ENCODE measurements at places on chromosomes 1 and 21.

DNA sequence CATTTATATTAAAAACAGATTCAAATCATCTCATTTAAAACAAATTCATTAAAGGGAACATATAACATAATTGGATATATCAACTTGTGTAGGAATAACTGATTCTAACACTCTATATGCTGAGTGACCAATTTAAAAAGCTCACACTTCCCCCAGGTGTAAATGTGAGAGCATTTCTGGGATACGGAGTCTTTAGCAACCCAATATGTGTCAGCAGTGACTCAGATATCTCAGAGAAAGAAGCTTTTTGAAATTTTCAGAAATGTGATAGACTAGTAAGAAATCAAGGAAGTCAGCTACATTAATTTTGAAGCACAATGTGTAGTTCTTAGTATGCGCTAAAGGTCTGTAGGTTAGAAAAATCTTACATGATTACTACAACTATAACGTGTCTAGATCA, 87.9 kb upstream of the SERTAD4 start:
- DNase-seq, result no peak

- DNase-seq, result peak; percentile 43
Observed at GRCh38 chr1:212234431-212235395, 50.5 kb upstream of the PPP2R5A start.

DNA sequence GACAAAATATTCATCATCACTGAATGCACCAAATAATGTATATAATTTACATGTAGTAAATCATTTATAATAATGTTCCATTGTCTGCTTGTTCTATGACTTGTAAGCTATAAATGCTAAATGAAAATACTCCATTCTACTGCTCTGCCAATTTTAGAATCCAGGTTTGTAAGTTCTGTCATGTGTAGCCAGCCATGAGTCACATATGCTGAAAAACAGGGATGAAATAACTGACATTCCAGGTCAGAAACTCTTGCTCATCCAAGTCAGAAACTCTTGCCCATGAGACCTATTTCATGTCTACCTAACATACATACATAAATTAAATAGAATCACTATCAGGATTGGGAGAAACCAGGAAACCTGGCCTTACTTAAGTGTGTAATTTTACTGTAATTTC, 95.6 kb downstream of the ASH1L start:
- no peak for DNase-seq

GRCh38 chr1:233796146-233796783, 108.2 kb upstream of the SLC35F3 start:
- no peak for DNase-seq

GRCh38 chr1:31703431-31704270, at the start of gene COL16A1:
Gene COL16A1 (minus strand): TSS chr1:31704017. CDS start chr1:31702193, 1,824 bp downstream.
- no peak for DNase-seq

- DNase-seq, result no peak
Observed at GRCh38 chr1:72003092-72003491, 279.2 kb downstream of the NEGR1 start.

DNA sequence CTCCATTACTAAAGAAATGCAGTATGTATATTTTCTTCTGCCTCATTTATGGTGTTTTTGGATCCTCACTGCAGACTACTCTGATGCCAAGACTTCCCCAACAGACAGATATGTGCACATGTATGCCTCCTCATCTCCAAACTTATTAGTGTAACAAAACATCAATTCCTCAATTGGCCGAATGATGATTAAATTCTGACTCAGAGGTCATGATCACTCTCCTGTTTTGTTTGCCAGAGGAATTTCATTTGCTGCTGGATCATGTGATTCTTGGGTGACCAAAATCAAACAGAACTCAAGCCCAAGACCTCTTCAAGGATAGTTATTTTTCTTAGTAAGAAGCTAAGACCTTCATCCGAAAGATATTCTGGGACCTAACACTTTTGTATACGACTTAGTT, 227.6 kb downstream of the LMO4 start:
- DNase-seq, result no peak

DNA sequence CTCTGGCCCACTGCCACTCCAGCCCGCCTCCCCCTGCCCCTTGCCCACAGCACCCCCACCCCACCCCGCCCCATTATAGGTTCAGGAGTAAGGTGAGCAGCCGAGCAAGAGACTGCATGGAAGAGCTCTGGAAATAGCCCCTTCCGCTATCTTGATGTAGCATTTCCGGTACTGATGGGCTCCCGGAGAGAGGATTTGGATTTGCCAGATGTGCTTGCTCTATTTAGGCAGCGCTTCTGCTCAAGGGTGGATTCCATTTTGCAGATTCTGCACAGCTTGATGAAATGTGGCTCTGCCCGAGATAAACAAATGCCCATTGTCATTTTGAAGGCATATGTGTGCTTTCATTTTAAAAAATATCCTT, 6.9 kb downstream of the TGFB2 start:
- no peak for DNase-seq

DNA sequence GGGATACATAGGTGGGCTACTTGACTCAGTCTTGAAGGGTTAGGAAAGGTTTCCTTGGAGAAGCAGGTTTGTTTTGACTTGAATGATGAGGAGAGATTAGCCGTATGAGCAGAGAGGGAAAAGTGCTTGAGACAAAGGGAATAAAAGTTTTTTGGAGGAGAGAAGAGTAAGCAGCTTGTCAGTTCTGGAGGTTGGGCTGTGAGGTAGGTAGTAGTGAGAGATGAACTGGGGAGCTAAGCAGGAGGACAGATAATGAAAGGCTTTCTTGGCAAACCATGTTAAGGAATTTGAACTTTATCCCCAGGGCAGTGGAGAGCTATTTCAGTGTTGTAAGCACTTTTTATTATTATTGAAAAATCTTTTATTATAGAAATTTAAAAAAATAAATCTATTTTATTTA, 3.6 kb downstream of the OSBPL9 start:
- no peak for DNase-seq

DNA sequence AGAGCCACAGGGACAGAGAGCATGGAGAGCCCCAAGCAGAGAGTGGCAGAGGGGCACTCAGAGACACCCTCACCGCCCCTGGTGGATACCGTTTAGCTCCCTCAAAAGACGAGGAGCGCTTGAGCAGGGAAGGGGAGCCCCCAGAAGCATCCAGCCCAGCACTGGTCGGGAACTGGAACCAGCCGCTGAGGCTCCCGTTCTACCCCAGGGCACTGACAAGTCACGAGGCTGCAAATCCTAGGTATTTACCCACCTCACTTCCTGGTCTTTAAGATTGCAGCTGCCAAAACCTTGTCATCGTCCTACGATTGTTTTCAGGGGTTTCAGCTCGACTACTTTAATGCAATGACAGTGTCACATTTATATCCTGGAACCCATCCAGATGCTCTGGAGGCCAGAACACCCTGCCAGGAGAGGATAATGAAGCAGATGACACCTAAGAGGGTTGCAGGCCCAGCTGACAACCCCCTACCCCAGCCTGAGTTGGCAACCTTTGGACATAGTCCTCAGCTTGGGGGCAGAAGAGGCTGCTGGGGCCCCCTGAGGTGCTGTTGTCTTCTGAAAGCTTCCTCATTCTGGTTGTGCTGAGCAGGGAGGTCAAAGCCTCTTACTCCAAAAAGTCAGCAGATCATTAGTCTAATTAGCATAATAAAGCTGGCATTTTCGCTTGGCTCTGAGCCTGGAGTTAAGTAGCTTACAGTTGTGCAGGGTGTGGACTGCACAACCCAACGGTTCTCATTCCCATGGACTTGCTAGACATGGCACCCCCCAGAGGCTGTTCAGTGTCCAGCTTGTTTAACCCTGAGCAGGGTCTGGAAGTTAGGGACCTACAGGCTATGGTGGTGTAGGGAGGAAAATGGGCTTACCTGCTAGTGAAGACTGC, 20.6 kb upstream of the BACE2 start:
- no peak for DNase-seq

DNA sequence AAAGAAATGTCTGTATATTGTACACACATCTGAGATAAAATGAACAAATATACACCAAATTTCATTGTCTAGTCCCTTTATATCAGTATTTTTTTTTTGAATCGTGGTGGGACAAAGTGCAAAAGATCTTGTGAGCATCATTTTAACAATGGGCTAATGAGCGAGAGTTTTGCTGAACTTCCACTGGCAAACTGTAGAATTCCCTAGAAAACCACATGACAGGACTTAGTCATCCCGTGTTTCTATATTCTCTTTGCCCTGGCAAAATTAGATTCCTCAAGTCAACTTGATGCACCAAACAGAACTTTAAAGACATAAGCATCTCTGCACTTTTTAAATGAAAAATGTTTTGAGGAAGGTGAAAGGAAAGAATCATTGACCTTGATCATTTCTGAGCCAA, 488.2 kb upstream of the PTBP2 start:
- DNase-seq, result no peak

GRCh38 chr1:161285521-161285920, 24.2 kb downstream of the MPZ start:
- DNase-seq, result no peak

DNA sequence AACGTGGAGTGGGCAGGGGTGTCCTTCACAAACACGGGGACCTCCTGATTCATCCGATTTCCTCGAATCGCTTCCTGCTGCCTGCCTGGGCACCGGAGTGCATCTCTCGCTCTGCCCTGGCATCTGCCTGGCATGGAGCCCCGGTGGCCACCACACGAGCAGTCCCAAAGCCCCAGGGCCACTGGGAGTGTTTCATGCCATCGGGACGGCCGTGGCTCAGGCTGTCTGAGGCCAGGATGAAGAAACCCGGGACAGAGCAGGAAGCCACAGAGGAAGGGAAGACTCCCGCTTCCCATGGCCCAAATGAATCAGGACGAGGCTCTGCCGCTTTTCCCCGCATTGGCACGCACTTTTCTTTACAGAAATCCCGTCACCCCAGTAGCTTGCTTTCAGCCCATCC, 32.4 kb downstream of the MEGF6 start:
- DNase-seq, result no peak

DNA sequence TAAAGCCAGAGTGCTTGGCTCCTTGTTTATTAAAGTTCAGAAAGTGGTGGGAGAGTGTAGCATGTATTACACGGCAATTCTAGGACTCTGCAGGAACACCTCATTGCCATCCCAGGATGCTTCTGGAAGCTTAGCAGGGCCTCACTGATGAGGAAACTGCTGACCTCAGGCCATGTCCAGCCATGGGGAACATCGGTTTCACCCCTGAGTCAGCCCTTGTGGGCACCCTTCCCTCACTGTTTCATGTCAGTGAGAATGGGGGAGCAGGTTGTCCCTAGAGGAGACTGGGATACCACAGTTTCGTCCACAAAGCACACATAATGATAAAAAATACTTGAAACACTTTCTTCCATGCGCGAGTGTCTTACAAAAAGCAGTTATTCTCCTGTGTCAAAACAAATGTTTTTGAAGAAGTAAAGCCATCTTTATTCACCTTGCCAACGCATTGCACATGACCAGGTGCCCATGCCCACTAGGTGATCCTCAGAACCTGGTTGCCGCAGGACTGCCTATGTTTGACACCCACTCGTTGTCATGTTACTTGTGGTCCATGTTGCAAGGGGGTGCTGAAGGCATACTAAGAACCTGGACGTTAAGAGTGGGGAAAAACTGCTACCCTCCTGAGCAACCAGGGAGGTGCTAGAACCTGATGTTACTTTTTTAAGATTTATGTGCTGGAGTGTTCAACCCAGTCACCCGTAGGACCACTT, 41.2 kb upstream of the TTC22 start:
- DNase-seq, result no peak

DNA sequence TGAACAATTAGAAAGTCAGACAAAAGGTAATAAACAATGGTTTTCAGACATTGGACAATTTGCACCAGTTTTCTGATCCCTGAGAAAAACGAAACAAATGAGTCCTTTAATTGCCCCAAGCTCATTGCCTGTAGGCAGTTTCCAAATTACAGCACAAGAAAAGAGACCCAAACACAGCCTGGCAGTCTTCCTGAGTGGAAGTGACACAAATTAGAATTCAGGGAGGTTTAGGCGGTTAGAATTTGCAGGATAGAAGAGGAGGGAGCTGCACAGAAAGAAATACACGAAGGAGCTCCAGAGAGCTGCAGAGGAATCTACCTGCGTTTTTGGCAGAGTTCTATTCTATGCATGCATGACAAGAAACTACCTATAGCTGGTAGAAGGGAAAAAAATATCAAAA, 115.7 kb downstream of the PIGK start:
- no peak for DNase-seq

- no peak for DNase-seq
Observed at GRCh38 chr1:230822092-230822581, 46.2 kb downstream of the C1orf198 start.

DNA sequence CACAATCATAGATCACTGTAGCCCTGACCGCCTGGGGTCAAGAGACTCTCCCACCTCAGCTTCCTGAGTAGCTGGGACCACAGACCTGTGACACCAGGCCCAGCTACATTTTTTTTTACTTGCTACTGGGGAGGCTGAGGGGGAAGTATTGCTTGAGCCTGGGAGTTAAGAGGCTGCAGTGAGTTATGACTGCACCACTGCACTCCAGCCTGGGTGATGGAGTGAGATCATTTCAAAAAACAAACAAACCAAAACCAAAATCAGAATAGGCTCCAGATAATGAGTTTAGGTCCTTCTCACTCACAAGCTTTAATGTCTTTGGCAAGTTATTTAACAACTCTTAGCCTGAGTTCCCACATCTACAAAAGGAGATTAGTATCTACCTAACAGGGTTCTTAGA, 22.8 kb downstream of the WDR26 start:
- no peak for DNase-seq

GRCh38 chr1:244887281-244887680, 22.9 kb upstream of the HNRNPU start:
- no peak for DNase-seq

GRCh38 chr1:22775478-22775877, 64.8 kb downstream of the EPHB2 start:
- no peak for DNase-seq

- DNase-seq, result no peak
Observed at GRCh38 chr21:16974060-16974459, 538.8 kb upstream of the CXADR start.

DNA sequence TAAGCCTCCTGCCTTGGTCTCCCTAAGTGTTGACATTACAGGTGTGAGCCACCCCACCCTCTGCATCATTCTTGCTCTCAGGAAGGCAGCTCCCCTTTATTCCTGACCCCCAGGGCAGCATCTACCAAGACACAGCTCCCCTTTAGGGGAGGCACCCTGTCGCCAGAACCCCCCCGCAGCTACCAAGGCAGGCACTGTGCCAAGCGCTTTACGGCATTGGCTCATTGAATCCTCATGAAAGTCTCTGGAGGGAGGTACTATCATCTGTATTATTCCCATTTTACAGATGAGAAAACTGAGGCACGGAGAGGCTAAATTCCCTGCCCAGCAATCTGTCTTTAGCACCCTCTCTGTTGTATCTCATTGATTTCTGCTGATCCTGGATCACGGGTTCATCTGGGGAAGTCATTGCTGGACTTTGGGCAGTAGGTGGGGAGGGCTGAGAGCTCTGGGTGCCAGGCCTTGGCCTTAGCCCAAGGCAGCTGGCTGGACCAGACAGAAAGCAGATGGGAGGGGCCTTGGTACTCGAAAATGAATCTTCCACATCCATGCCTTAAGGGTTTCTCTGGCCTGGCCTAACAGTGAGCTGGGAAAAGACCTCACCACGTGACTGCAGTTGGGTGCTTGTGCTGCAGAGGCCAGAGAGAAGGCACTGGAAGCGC, 5.9 kb downstream of the PLOD1 start:
- no peak for DNase-seq
